ENCODE measurements at places on chromosomes 6 and 20. TPM values are rescaled to one million over a fixed set of nuclear protein-coding genes. Genes with fewer than 3 reads are reported as not detected.

Gene CLVS2
- total RNA-seq: not detected

Gene MEP1A
- total RNA-seq: 0.35 TPM

Gene C6orf141
- total RNA-seq: 3.9 TPM

Gene CFAP206
- 0.19 TPM for total RNA-seq

Gene DACT2
- 0.48 TPM for total RNA-seq

Gene UNC5CL
- 0.48 TPM for total RNA-seq

Gene C6orf15
- total RNA-seq: not detected

DNA sequence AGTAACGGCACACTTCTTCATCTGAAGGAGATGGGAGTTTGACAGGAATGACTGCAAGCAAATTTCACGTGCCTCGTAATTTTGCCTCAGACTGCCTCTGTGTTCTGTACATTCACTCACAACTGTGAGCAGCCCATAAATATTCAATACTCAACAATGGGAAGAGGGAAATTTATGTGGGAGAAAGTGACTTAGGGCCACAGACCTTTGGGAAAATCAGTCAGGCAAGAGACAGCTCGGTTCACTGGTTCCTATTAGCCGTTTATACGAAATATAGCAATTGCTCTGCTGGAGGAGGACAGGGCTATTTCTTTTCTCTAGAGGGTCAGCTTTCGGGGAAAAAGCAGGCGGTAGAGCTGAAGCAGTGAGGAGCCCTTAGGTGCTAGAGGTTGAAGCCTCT, 28.0 kb downstream of the OPN5 start:
- DNase-seq: no peak

GRCh38 chr20:23350904-23351838, 580 bp downstream of the NXT1 start:
- no peak for DNase-seq

DNA sequence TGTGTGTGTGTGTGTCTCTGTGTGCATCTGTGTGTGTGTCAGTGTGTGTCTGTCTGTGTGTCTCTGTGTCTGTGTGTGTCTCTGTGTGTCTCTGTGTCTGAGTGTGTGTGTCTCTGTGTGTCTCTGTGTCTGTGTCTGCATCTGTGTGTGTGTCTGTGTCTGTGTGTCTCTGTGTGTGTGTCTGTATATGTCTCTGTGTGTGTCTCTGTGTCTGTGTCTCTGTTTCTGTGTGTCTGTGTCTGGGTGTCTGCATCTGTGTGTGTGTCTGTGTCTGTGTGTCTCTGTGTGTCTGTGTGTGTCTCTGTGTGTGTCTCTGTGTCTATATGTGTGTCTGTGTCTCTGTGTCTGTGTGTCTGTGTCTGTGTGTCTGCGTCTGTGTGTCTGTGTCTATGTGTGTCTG, 207.8 kb downstream of the TAF4 start:
- DNase-seq: no peak

- DNase-seq: no peak
These were observed 175.7 kb downstream of the TBX18 start for GRCh38 chr6:84588697-84589080.

DNA sequence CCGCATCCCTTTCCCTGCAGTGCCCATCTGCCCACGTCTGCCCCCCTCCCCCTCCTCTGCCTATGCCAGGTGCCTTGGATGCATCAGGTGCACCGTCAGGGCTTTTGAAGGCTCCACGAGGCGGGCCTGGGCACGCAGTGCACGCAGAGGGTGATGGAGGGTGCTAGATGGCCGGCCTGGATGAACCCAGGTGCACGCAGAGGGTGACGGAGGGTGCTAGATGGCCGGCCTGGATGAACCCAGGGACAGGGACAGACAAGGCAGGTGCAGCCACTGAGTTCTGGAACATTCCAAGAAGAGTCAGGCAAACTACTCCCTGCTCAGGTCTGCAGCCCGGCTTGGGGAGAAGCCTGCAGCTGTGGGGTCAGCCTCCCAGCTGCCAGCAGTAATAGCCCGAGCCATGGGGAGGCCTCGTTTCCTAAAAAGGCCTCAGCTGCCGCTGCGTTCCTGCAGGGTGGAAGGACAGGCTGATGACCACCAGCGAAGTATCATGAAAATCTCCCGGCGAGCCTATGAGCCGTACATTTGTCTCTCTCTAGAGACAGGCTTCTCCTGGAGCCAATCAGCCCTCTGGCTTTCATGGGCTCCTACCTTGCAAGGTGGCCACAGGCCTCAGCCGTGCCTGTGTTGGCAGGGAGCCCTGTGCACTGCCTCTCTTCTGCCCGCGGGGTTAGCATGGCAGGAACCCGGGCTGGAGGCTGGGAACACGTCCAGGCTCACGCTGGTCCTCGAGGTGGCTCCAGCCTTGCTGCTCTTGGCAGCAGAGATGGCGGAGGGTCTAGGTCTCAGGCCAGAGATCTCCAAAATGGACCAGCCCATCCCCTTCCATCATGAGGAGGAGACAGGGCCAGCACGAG, 29.6 kb downstream of the NTSR1 start:
- DNase-seq: no peak

GRCh38 chr20:43238833-43239232, 49.1 kb upstream of the PTPRT start:
- no peak for DNase-seq

- DNase-seq: no peak
These were observed 57.7 kb downstream of the RSPO3 start for GRCh38 chr6:127176146-127176545.

DNA sequence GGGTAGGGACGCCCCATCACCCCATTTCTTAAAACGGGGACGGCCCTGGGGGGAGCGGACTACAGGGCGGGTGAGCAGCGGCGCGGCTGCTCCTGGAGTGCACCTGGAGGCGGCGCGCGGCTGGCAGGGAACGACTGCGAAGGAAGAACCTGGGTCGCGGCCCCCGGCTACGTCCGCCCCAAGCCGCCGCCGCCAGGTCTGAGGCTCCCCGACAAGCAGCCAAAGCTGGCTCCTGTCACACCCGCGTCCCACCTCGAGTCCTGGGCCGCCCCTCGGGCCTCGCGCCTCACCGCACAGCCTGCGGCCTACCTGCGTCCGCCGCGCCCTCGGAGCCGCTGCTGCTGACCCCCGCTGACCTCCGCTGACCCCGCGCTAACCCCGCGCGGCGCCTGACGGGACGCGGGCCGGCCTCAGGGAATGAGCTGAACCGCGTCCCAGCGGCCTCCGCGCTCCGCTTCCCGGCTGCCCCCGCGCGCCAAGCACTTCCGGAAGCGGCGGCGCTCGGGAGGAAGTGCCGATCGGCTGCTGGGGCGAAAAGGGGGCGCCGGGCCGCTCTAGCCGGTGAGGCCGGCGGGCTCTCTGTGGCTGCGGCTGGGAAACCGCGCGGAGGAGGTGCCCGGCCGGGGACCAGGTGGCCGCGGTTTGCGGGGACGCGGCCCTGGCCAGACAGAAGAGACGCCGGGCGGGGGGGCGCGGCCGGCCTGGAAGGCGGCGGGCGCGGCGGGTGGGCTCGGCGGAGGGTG, at the start of the genes ARFRP1 and ZGPAT:
Gene ARFRP1, minus strand, starts transcription at position 419 of the 743 bp plus-strand sequence. CDS start 885 bp downstream, outside the sequence.
Gene ZGPAT, plus strand, starts transcription at position 482 of the 743 bp plus-strand sequence. CDS start 542 bp downstream, outside the sequence.
- peak; percentile 98 for DNase-seq

GRCh38 chr6:111150577-111150976, 63.3 kb downstream of the SLC16A10 start:
- no peak for DNase-seq

DNA sequence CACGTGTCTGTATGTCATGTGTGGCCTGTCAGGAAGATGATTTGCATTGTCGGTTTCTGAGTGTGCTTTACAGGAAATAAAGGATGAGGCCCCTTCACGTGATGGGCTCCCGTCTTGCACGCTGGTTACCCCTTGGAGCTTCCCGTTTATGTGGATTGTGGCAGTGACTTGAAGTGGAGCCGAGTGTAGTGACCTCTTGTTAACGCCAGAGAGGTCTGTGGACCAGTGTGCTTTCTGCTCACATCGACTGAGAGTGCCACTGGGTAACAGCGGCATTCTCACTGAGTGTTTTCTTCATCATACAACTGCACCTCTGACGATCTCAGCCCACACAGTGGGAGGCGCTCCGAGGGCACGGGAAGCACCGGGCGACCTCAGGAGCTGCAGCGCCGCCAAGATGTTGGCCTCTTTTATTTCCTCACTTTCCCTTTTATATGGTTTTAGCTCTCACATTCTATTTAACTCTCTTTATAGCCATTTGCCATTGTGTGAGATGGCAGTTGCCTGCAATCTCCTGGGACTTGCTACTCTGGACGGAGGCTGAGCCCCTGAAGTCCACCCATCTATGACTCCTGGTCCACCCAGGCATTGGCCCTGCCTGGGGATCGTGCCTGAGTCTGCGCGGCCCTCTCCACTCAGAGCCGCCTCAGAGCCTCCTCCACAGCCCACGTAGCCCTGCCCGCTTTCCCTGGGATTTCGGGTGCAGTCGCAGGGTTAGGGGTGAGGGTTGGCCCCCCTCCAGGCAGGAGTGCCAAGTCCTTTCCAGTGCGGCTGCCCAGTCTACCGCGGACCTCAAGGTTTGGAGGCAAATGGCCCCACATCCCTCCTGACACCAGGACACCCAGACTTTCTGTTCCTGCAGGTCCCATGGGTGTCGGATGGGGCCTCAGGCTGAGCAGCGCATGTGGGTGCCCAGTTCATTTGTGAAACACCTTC, 238.9 kb downstream of the ERMARD start:
- DNase-seq: peak; percentile 85

DNA sequence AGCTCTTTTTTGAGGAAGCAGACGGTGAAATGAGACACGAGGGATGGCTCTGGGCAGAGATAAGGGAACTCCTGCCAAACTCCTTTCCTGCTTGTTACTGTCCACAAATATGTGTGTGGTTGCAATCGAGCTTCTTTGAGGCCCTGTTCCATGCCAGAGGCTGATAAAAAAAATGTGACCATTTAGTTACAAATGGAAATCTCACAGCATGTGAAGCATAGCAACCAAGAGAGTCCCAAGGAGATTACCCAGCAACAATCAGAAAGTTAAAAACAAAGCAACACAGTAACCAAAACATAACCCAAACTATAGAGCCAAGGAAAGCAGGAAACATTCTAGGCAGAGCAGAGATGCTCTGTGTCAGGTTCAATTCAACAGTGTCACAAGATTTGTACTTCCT, 35.4 kb upstream of the HMGN3 start:
- no peak for DNase-seq

GRCh38 chr20:50472693-50473664, 37.2 kb upstream of the PTPN1 start:
- DNase-seq: no peak

DNA sequence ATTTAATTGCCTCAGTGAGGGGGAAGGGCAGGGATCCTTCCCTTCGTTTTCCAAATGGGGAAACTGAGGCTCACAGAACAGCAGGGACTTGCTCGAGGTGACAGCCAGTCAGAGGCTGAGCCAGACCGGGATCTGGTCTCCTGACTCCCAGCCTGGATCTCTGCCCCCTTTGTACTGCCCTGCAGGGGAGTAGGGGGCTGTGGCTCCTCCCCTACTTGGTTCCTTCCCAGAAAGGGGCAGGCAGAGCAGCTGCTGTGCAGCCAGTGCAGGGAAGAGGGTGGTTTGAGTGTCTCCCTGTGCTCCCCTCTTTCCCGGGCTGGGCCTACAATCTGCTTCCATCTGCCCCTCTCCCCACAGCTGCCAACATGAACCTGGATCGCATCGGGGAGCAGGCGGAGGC, 37.6 kb downstream of the UQCC2 start:
- no peak for DNase-seq

DNA sequence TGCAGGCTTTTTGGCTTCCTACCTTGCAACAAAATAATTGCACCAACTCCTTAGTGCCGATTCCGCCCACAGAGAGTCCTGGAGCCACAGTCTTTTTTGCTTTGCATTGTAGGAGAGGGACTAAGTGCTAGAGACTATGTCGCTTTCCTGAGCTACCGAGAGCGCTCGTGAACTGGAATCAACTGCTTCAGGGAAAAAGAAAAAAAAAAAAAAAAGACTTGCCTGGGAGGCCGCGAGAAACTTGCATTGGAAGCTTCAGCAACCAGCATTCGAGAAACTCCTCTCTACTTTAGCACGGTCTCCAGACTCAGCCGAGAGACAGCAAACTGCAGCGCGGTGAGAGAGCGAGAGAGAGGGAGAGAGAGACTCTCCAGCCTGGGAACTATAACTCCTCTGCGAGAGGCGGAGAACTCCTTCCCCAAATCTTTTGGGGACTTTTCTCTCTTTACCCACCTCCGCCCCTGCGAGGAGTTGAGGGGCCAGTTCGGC, 420 bp downstream of the SOX4 start:
- DNase-seq: no peak

GRCh38 chr6:141624301-141624700, 508.4 kb upstream of the GJE1 start:
- DNase-seq: no peak

GRCh38 chr6:114258376-114258775, 84.4 kb downstream of the HS3ST5 start:
- no peak for DNase-seq

- DNase-seq: no peak
These were observed 21.7 kb downstream of the GFOD1 start for GRCh38 chr6:13465734-13466133.

GRCh38 chr6:7214468-7214867, 98.5 kb downstream of the SSR1 start:
- DNase-seq: no peak

DNA sequence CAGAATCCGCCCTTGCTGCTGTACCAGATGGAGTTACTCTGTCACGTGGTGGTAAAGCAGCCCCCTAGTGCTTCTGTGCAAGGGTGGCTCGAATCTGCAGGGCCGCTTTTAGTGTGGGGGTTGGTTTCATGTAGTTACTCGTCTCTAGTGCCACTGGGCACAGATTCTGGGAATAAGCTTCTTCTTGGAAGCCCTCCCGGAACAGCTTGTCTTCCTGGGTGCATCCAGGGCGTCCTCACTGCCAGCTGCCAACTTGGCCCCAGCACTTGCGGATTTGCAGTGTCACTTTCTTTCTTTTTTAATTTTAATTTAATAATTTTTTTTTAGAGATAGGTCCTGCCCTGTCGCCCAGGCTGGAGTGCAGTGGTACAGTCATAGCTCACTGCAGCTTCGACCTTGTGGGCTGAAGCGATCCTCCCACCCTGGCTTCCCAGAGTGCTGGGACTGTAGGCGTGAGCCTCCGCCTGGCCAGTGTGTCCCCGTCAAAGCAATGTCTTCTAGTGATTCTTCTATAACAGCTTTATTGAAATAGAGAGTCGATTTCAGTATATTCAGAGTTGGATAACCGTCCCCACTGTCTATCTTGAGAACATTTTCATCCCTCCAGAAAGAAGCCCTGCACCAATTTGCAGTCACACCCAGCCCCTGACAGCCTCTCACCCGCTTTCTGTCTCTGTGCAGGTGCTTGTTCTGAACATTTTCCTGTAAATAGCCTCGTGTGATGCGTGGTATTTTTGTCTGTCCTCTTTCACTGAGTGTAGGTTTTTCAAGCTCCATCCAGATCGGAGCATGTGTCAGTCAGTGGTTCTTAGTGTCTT, 25.9 kb downstream of the PYGB start:
- DNase-seq: peak; percentile 60

GRCh38 chr20:42123981-42124473, 505.9 kb upstream of the CHD6 start:
- no peak for DNase-seq

DNA sequence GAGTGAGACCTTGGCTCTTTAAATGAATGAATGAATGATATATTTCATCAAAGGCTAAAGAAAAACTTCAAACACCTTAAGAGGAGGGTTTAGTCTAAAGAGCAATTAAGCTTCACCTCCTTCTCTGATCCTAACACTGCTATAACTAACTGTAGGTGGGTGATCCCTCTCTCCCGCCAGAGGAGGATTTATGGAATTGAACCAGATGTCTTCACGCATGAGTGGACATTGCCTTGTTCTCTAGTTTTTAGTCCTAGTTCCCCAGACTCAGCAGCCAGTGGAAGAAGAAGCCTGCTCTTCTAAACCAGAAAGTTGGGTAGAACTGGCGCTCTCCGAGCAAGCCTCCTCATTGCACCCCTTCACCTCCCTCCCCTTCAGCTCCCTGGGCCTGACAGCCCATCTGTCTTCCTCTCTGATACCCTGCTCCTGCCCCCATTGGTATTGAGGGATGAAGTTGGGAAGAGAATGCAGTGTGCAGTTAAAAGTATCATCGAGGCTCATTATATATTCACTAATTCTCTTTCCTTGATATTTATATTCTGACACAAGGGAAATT, 142.7 kb downstream of the ARID1B start:
- DNase-seq: no peak
